ENCODE measurements at places on chromosomes 5 and 9. TPM values are rescaled to one million over a fixed set of nuclear protein-coding genes. Genes with fewer than 3 reads are reported as not detected.

LURAP1L gene
- 3.4 TPM for polyA plus RNA-seq

SRD5A1 gene
- 25.1 TPM for polyA plus RNA-seq

COMMD10 gene
- 13.6 TPM for polyA plus RNA-seq

C9orf50 gene
- 0.30 TPM for polyA plus RNA-seq

RALGPS1 gene
- 3.9 TPM for polyA plus RNA-seq

CCL19 gene
- not detected for polyA plus RNA-seq

HTR1A gene
- polyA plus RNA-seq = not detected

ORM2 gene
- polyA plus RNA-seq = not detected

FRMPD1 gene
- not detected for polyA plus RNA-seq

EGFL7 gene
- polyA plus RNA-seq = 43.0 TPM

SIL1 gene
- polyA plus RNA-seq = 25.9 TPM

CA9 gene
- 0.99 TPM for polyA plus RNA-seq

FOXI1 gene
- polyA plus RNA-seq = not detected

Data from SK-N-SH (cell line).